GM20000 (cell line): ENCODE measurements at places on chromosomes 13 and 19.

GRCh38 chr19:17073869-17074633 is 1.2 kb downstream of the HAUS8 start:
- DNase-seq = no peak

GRCh38 chr19:19463348-19464117 is 51.8 kb downstream of the TSSK6 start:
- DNase-seq = no peak

- no peak for DNase-seq
These were observed 45.3 kb downstream of the SPTBN4 start for GRCh38 chr19:40512110-40512472.

DNA sequence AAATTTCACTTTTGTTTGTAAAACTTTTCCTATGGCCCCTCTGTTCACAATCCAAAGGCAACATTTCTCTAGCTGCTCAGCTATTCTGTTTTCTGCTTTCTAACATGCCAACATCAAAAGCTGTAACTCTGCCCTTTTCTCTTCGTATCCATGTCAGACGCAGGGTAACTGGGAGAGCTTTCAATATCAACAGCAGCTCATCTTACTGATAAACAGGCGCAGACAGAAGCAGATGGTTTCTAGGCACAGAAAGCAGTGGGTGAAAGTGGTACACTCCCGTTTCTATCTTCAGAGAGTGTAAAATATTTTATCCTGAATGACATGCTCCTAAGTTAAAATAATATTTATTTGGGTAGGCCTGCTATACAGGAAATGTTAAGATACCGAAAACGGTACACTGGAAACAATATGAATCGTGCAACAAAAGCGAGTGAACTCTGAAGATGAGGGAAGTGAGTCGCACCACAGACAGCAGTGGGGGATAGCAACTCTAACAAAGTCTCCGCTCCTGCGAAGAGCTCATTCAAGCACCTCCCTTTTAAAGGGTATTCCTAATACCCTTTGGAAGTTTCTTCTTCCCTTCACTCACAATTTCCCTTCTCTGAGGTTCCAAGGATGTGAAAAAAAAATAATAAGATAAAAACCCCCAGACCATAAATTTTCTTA is 798.3 kb downstream of the GPC5 start:
- DNase-seq = no peak

- no peak for DNase-seq
These were observed 45.2 kb upstream of the GPI start for GRCh38 chr19:34319785-34320184.

- no peak for DNase-seq
These were observed 17.7 kb upstream of the KLF5 start for GRCh38 chr13:73040968-73041596.

- no peak for DNase-seq
These were observed 93.2 kb upstream of the SERP2 start for GRCh38 chr13:44280456-44280855.

DNA sequence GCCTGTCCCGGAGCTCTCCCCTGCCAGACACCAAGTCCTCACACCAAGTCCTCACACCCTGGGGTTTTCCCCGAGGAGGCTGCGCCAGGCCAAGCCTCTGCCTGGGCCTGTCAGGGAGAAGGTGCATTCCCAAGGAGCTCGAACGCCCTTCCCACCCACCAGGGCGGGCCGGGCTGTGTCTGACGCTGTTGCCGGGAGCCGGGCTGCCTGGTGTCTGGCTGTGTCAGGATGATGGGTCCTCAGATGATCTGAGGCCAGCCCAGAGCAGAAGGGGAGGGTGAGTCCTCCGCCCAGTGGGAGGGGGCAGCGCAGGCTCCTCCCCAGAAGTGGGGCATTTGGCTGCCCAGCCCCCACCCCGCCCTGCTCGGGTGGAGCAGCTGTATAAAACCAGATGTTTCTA is 2.3 kb upstream of the HAS1 start:
- no peak for DNase-seq

- no peak for DNase-seq
These were observed 1.2 kb downstream of the USPL1 start for GRCh38 chr13:30618930-30619279.

GRCh38 chr19:595326-596262 is 5.9 kb downstream of the HCN2 start:
- DNase-seq = no peak

DNA sequence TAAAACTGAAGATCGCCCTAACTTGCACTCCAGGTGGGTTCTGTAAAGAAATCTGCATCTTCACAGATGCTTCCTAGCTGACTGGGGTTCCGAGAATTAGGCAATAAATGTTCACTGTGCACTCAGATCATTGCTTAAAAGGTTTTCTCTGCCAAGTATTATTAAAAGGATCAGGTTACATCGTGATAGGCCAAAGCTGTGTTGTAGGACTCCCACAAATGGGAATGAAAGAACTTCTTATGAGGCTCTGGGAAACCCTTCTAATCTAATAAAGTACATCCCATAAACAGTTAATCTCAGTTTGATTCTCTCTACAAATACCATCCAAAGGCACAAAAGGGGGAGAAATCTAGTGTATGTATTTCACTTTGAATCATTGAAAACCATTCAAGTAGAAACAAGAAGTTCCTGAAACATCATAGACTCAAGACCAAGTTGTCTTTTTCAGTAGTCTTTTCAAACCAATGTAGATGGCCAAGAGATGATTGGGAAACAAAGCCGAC is 7.1 kb upstream of the POU4F1 start:
- DNase-seq = no peak

DNA sequence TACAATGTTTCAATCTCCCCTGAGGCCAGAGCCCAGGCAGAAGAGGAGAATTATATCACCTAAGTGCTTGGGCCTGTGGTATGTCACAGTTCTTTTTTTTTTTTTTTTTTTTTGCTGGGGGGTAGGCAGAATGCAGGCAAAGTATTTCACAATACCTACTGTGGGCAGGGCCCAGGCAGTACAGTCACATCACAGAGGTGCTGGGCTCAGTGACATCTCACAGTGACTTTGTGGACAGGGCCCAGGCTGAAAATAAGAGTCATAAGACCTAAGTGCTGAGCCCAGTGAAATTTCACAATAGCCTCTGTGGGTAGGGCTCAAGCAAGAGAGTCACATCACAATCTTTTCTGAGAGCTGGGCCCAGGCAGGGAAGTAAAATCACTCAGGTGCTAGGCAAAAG is 15.9 kb upstream of the ZNF208 start:
- no peak for DNase-seq

DNA sequence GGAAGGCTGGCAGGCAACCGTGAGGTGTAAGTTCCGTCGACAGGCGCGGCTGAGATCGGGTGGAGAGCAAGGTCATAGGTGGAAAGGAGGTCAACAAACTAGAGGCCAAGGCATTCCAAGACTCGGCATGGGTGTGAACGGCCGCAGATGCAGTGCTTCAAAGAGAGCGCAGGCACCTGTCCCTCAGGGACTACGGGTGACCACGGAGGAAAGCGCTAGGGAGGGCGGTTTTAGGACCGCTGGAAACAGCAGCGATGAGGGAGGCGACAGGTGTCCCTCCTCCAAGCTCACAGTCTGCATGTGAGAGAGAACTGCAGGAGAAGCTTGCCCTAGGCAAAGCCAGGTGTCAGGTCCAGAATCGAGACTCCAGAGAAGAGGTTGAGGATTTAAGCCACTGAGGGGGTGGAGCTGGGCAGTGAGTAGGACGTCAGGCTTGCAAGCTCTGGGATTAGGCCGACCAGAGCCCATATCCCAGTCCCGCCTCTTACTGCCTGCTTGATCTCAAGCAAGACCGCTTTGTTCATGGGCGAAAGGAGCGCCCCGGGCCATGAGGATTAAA is 1.6 kb upstream of the MLNR start:
- DNase-seq = no peak

- DNase-seq = no peak
These were observed 814.2 kb upstream of the SLITRK5 start for GRCh38 chr13:86856991-86857390.

DNA sequence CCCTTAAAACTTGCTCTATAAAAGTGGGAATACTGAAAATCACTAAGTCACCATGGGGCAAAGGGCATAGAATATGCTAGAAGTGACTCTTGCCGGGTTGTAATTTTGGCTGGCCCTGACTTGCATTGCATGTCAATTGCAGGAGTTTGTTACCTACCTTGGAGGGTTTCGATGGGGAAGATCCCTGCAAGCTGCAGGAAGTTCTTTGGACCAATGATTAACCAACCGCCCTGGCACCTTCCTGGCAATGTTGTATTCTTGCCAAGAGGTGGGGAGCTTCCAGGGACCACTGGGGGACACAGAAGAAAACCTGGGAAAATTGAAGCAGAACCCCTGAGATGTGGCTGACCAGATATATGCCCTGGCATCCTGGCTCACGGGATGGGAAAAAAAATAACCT is 235.8 kb downstream of the B3GLCT start:
- no peak for DNase-seq

DNA sequence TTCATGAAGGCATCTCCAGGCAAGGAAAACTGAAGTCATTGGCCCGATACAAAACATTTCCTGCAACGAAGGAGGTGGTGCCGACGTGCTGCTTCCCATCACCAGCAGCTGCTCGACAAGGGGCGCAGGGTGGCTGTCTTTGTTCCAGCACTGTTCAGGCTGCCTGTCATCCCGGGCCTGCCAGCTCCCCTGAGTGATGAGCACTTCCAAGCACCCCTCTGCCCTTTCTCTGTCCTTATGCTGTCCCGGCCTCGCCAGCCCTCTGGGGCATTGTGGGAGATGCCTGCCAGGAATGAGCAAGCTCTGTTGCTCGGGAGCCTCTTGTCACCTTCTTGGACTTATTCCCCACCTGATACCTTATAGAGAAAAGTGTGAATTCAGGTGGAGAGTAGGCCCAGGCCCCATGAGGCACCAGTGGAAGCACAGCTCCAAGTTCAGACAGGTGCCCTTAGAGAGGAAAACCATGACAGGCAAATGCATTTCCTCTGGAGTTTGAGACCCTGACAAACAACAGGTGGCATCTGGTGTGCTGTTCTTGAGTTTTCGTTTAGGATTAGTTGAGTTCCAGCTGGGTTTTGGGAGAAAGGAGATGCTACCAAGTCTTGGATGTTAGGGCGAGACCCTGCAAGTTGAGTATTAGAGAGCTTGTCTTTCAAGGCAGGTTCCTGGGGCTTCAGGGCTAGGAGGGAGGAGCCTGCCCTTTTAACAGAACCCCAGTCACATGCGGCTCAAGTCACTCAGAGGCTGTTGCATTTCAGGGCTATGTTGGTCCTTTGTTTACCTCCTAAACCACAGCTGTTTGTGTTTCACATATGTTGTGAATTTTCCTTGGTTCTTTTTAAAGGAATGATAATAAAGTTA is 21.4 kb downstream of the BBC3 start:
- DNase-seq = no peak

DNA sequence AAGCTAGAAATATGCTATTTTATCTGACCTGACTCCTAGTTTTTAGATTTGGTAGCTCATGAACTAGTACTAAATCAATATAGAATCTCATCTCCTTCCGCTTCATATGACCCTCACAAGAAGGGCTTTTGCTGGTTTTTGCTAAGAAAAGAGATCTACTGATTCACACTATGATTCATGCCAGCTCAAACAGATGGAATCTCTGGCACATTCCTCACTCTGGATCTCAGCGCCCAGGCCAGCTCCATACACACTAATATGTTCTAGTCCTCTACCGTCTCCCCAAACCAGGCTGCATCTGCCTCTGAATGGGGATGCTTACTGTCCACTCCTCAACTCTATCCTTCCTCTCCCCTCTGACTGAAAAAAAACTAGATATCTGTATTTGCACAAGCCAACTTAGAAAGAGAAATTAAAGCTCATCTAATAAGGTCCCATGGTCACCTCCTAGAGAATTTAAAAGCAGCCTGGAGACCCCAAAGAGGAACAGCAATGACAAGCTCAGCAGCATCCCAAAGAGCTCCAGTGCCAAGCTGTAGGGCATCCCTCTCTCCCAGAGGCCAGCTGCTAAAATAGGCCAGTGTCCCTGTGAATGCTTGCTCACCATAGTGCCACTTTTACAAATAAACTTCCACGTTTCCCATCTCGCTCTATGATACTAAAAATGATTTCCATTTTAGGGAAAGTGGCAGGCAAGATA is 74.9 kb downstream of the LHFPL6 start:
- DNase-seq = no peak

GRCh38 chr19:54905803-54906511 is at the start of gene NCR1:
Gene NCR1 (plus strand): TSS chr19:54906148. CDS start chr19:54906188, 40 bp downstream.
- no peak for DNase-seq

GRCh38 chr13:39102981-39103490 is 64.8 kb downstream of the NHLRC3 start:
- no peak for DNase-seq

DNA sequence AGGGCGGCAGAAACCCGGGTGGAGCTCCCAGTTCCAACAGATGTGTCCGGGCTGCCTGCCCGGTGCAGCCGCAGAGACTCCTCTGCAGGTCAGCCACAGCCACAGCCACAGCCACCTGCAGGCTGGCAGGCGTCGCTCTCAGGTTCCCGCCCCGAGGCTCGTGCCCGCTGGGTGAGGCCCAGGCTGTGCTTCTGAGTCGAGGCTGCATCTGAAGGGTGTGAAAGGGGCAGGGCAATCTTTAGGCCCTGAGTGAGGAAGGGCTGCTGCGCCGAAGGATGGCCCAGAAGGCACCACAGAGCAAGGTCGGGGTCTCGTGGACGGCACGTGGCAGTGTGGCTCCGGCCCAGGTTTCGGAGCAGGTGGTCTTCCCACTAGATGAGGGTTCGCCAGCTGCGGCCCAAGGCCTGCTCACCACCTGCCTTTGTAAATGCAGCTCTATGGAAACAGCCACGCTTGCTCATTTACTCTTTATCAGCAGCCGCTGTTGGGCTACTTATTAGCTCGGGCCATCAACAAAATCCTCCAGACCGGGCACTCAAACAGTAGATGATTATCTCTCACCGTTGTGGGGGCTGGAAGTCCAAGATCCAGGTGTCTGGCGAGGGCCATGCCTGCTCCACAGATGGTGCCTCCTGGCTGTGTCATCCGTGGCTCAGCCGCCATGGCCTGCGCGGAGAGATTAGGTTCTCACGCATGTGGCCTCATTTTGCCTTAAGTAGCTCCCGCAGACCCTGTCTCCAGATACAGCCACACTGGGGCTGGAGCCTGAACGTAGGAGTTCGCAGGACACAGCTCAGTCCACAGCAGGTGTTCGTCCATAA is 40.3 kb upstream of the TFDP1 start:
- no peak for DNase-seq

GRCh38 chr13:26623125-26623524 is 65.6 kb downstream of the WASF3 start:
- DNase-seq = no peak

GRCh38 chr19:33381101-33381500 is 7.6 kb downstream of the CEBPG start:
- DNase-seq = no peak

- DNase-seq = peak; percentile 45
These were observed 60.0 kb upstream of the LRCH1 start for GRCh38 chr13:46492946-46493345.

- DNase-seq = no peak
These were observed 431 bp downstream of the FUT3 start for GRCh38 chr19:5850743-5851293.

DNA sequence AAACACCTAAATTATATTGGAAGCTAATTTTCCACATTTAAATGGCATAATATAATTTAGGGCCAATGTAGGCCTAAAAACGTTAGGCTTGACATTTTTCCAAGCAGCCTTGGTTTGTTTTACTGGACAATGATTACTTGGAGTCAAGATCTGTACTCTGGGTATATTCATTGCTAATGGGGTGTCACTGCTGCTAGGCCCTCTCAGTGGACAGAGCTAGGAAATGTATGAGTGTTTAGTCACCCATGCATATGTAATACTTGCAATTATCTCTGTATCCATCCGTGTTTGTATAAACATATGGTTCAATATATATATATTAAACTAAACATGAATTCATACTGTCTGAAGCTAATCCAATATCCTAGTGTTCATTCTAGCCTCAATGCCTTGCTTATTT is 598.1 kb downstream of the DCT start:
- no peak for DNase-seq
